Airway epithelial cell (primary cell): ENCODE measurements at places on chromosomes 1 and 21. TPM values are rescaled to one million over a fixed set of nuclear protein-coding genes. Genes with fewer than 3 reads are reported as not detected.

The SERPINC1 gene
- not detected in 2 replicates for total RNA-seq

The OR6N1 gene
- total RNA-seq = not detected in 2 replicates

The DPT gene
- not detected in 2 replicates for total RNA-seq

The LMX1A gene
- total RNA-seq = not detected in 2 replicates

The PEAR1 gene
- total RNA-seq = 5.0 and 6.3 TPM in 2 replicates

The SPATA6 gene
- 0.65 and 2.5 TPM in 2 replicates for total RNA-seq

The KIF26B gene
- 0.88 and 0.99 TPM in 2 replicates for total RNA-seq

The KCNA3 gene
- total RNA-seq = not detected in 2 replicates

The AK2 gene
- total RNA-seq = 207 and 278 TPM in 2 replicates

The SESN2 gene
- total RNA-seq = 21.8 and 26.8 TPM in 2 replicates

The OR2L3 gene
- not detected in 2 replicates for total RNA-seq

The SLAMF9 gene
- 32.0 and 35.2 TPM in 2 replicates for total RNA-seq

The CCDC17 gene
- 0.19 and 0.56 TPM in 2 replicates for total RNA-seq

The CRYZL1 gene
- 12.1 and 16.1 TPM in 2 replicates for total RNA-seq

The PSRC1 gene
- 27.4 and 29.5 TPM in 2 replicates for total RNA-seq

The TMEM82 gene
- not detected in 2 replicates for total RNA-seq

The TSPAN2 gene
- 0.14 and 0.28 TPM in 2 replicates for total RNA-seq

The IGSF5 gene
- total RNA-seq = not detected in 2 replicates

The DHX9 gene
- 115 and 120 TPM in 2 replicates for total RNA-seq

The SETD4 gene
- 7.3 and 8.8 TPM in 2 replicates for total RNA-seq
